ENCODE measurements at places on chromosomes 6 and 20.

DNA sequence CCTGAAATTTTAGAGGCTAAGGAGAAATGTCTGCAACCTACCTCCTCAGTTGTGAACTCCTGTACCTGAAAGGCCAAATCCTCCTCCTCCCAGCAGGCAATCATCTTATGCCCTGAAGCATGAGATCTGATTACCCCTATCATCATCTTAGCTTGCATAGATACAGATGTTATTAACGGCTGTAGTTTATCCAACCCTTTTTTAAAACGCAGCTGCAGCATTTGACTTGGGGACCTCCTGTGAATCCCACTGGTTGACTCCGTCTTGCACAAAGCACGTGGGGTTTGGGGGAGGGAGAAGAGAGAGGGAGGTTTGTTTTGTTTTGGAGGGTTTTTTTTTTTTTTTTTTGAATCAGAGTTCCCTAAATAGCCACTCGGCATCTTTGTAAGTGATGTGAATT is 5.8 kb upstream of the NR2E1 start:
- no peak for DNase-seq

DNA sequence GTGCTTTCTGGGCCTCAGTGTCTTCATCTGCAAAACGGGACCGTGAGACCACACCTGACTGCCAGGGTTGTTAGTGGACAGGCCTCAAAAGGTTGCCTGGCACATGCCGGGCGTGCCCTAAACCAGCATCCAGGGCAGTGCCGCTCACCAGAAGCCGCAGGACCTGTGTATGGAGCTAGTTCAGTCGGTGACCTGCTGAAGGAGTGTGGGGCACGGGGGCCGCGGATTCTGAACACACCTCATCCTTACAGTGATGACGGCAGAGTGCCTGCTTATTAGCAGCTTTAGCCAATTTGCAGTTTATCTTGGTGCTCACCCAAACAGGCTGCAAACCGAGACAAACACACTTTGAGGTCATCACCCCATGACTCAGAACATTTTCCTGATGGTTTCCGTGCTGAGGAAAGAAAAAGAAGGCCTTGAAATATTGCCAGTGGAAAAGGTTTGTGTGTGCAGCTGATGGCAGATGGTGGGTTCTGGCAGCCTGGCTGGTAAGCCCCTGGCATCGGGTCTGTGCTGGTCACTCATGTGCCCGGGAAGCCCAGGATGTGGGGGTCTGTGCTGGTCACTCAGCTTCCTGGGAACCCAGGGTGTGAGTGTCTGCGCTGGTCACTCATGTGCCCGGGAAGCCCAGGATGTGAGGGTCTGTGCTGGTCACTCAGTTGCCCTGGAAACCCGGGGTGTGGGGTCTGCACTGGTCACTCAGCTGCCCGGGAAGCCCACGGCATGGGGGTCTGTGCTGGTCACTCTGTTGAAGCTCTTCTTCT is 153.8 kb downstream of the ERMARD start:
- DNase-seq, result no peak

GRCh38 chr6:157328108-157328692 is 4.9 kb upstream of the TMEM242 start:
- DNase-seq, result no peak

DNA sequence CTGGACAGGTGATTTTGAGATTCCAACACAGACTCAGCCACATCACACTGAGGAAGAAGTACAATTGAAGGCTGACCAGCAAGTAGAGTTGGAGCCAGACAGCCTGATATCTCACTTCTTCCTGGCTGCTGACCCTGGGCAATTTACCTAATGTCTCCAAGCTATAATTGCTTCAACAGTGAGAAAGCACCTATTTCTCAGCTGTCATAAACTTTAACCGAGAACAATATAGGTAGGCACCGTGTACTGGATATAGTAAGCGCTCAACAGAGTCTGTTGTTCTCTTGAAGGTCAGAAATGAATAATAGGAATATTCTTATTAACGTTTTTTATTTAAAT is 28.3 kb downstream of the STX7 start:
- no peak for DNase-seq

GRCh38 chr20:23149623-23150279 is 63.6 kb upstream of the CD93 start:
- no peak for DNase-seq

- no peak for DNase-seq
Measured at GRCh38 chr6:127111526-127111925, 6.9 kb upstream of the RSPO3 start.

- no peak for DNase-seq
Measured at GRCh38 chr6:130943738-130944137, 116.5 kb downstream of the SMLR1 start.

- no peak for DNase-seq
Measured at GRCh38 chr6:8652710-8653109, 217.4 kb upstream of the SLC35B3 start.

- DNase-seq, result no peak
Measured at GRCh38 chr6:136524936-136525413, 25.2 kb downstream of the MAP7 start.

DNA sequence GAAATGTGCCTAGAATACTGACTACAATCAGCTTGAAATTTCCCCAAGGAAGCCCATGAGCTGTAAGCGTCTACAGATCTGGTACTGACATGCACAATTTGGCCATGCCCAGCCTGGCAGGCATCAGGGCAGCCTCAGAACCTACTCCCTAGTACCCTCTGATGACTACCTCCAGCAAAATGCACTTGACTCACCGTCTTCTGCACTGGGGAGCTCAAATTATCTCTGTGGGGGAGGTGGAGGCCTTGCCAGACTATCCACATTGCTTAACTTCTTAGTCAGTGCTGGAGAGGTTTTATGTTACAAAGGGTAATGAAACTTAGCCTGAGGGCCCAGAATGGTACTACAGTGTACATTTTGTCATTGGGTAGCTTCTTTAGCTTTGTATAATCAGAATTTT is 126.0 kb upstream of the ADGRF1 start:
- no peak for DNase-seq

DNA sequence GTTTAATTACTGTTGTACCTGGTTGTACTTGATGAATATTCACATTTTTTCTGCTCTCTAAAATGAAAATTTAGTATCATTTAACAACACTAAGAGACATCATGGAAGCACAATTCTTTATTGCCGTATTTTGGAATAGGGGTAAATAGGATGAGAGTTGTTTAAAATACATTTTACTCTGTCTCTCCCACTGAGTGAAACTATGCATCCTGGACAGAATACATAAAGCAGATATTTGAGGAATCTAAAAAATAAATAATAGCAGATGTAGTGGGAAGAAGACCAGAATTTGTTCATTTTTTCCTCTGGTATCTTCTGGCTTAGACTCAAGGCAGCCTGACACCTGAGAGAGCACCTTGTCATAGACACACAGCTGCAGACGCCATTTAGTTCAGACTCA is 119.1 kb upstream of the AHI1 start:
- no peak for DNase-seq

DNA sequence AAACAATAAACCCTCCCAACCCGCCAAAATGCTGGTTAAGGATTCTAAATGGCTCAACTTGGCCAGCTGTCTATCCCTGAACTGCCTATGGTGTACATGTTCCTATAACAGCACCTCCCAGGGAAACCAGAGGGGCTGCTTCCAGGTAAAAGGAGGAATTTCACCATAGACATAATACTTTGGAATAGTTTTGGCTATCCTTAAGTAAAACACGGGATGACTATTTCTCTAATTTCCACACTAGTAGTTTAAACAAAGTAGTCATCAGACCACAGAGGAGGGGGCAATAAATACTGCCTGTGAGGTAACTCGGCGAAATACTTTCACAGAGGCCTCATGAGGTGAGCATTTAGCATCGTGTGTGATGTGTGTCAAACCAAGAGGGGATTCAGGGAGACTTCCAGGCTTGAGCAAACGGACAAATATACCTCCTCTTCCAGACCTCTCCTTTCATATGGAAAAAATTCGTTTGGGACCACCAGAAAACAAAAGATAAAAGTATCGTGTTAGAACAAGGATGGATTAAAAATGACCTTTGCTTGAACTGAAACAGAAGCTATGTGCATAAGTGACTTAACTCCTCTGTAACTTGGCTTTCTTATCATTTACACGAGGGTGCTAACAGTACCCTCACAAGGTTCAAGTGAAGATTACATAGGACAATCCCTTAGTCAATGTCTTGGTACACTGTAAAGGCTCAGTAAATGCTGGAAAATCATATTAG is 1.0 kb upstream of the XRN2 start:
- DNase-seq, result no peak

GRCh38 chr6:25107218-25107617 is 171.5 kb upstream of the RIPOR2 start:
- DNase-seq, result peak; percentile 74

- no peak for DNase-seq
Measured at GRCh38 chr6:85436411-85436810, 13.5 kb upstream of the NT5E start.

- DNase-seq, result no peak
Measured at GRCh38 chr6:49635480-49635879, 1.2 kb downstream of the RHAG start.

DNA sequence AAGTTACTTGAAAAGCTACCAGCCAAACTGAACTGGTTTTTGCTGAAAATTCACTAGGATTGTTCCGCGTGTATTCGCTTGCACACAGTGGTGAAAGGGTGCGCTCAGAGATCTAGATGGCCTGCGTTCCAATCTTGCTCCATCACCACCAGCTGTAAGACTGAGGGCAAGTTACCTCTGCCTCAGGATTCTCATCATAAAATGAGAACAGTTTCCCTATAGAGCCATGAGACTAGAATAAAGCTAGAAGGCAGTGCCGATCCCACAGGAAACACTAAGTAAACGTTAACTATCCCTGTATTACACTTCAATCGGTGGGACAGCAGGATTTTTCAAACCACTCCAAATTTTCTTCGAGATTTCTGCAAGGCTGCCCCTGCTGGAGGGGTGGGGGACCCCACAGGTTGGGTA is 838 bp downstream of the AHCY start:
- no peak for DNase-seq

GRCh38 chr6:74213995-74214394 is 518.0 kb downstream of the CD109 start:
- no peak for DNase-seq

- DNase-seq, result no peak
Measured at GRCh38 chr6:72500669-72501068, 121.2 kb upstream of the KCNQ5 start.

- DNase-seq, result no peak
Measured at GRCh38 chr20:31569163-31570020, 35.7 kb upstream of the ID1 start.

DNA sequence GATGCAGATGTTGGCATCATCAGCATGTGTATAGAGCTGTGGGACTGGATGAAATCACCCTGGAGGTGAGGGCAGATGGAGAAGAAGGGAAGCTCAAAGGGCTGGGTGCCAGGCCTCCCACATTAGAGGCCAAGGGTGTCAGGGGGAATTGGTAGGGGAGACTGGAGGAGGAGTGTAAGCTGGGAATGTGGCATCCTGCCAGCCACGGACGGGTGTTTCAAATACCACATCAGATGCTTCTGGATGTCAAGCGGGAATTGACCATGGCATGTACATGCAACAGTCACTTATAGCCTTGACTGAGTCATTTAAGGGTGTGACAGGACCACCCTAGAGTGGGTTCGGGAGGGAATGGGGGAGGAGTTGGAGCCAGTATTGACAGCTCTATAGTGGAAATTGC is 9.6 kb downstream of the ERGIC3 start:
- no peak for DNase-seq

GRCh38 chr20:63172726-63173125 is 43.2 kb downstream of the YTHDF1 start:
- no peak for DNase-seq

DNA sequence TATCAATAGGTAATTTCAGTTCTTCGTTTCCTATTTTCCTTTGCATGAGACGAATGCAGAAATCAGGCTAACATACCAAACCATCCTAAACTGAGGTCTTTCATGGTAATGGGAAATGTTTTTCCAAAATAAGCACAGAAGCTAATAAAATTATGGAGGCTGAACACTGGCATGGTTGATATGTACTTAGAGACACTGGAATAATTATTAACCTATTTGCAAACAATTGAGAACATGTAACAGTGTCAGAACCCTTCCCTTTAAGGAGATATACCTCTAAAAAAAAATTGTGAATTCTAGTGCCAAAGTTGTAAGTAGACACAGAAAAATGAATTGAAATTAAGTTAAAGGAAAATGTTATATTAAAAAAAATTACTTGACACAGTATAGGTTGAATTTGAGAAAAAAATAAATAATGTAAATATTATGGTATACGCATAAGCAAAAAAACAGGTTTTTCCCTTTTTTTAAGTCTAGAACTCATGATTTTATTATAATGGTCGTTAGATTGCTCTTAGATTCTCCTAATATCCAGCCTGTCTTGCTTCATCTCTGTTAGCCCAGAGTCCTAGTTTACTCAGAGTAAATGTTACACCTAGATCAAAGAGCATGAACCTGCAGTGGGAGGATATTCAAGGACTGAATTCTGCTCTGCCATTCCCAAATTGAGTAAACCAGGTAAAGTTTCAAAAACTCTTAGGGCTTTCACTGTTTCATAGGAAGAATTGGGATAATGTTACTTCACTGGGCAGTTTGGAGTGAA is 1.7 kb downstream of the SLC17A2 start:
- no peak for DNase-seq

- DNase-seq, result no peak
Measured at GRCh38 chr6:54493138-54493537, 184.9 kb downstream of the TINAG start.

- DNase-seq, result no peak
Measured at GRCh38 chr6:119539066-119539746, 189.6 kb upstream of the MAN1A1 start.

- DNase-seq, result no peak
Measured at GRCh38 chr6:151379933-151380847, 11.2 kb downstream of the ZBTB2 start.

GRCh38 chr20:9550871-9551270 is 36.5 kb downstream of the LAMP5 start:
- DNase-seq, result no peak

DNA sequence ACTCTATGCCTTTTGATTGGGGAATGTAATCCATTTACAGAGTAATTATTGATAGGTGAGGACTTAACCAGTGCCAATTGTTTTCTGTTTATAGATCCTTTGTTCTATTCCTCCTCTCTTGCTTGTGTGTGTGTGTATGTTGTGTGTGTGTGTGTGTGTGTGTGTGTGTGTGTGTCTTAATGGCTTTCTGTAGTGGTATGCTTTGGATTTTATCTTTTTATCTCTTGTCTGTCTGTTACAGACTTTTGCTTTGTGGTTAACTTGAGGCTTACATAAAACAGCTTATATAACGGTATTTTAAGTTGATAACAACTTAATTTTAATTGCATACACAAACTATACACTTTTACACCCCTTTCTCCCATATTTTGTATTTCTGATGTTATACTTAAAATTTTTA is 54.7 kb downstream of the CDC5L start:
- DNase-seq, result peak; percentile 35

GRCh38 chr20:48751871-48752270 is 75.9 kb downstream of the PREX1 start:
- peak; percentile 93 for DNase-seq

- no peak for DNase-seq
Measured at GRCh38 chr20:23143986-23144690, 58.0 kb upstream of the CD93 start.

- no peak for DNase-seq
Measured at GRCh38 chr6:24105191-24105590, 20.8 kb upstream of the NRSN1 start.

- no peak for DNase-seq
Measured at GRCh38 chr6:57469072-57469471, 151.6 kb downstream of the PRIM2 start.

GRCh38 chr6:53573299-53573698 is 28.4 kb upstream of the GCLC start:
- DNase-seq, result no peak

GRCh38 chr6:19368511-19368910 is 468.7 kb upstream of the ID4 start:
- no peak for DNase-seq

All from NCI-H526 treated with DMSO at 0.1 percent for 48 hours (cell line).